Activated T-helper 9 cell treated with anti-CD3 and anti-CD28 coated beads, Interleukin-2, amount 50 U/mL, for 16 hours (primary cell): ENCODE measurements at places on chromosomes 16 and 17.
A peak's percentile ranks its signal among the peaks of the same experiment; 100 is the strongest.

GRCh38 chr17:1108765-1109605 is 70.8 kb downstream of the ABR start:
- DNase-seq = peak; percentile 49

DNA sequence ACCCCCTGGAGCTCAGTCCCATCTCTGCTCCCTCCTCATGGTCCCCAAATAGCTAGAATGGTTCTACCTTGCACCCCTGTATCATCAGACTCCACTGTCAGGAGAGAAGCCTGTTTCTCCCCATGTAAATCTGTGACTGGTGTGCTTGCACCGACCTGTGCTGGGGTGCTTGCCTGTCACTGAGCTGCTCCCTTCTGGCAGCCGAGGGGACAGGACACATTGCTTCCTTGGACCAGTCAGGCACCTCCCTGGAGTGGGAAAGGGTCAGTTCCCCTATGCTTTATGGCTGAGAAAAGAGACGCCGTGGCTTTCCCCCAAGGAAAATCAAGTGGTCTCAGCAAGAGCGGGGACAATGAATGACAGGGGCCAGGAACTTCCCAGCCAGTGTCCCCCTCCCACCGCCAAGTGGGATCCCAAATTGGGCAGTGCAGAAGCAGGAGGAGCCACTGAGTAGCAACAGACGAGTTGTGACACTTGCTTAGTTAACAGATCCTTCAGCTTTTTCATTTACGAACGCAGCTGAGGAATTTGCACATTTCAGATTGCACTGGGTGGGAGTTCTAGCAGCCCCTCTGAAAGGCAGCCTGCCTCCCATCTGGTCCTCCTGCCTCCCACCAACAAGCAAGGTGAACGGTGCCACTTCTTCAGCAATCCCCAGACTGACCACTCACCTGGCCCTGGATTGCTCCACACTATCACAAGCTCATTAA is 156.4 kb downstream of the KATNIP start:
- DNase-seq = no peak

- DNase-seq = no peak
Measured at GRCh38 chr17:68054296-68054900, 18.9 kb downstream of the KPNA2 start.

DNA sequence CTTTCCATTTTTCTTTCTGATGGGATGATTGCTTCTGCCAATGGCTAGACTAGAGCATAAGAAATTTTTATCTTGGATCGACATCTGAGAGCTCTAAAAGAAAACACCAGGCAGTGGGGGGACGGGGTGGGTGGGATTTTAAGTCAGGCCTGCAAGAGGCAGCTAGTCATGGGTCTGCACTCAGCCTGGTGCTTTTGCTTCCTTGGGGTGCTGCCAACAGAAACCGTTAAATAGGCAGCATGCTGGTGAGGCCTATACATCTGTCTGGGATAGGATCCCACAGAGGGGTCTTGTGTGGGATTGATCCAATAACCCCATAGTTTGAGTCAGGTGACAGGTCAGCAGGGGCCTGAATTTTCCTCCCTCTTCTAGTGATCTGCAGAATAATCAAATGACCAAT is 26.9 kb downstream of the ZNRF1 start:
- no peak for DNase-seq

- DNase-seq = no peak
Measured at GRCh38 chr17:12365805-12366204, 299.9 kb upstream of the MYOCD start.

GRCh38 chr16:7482032-7482431 is 149.4 kb downstream of the RBFOX1 start:
- DNase-seq = no peak

DNA sequence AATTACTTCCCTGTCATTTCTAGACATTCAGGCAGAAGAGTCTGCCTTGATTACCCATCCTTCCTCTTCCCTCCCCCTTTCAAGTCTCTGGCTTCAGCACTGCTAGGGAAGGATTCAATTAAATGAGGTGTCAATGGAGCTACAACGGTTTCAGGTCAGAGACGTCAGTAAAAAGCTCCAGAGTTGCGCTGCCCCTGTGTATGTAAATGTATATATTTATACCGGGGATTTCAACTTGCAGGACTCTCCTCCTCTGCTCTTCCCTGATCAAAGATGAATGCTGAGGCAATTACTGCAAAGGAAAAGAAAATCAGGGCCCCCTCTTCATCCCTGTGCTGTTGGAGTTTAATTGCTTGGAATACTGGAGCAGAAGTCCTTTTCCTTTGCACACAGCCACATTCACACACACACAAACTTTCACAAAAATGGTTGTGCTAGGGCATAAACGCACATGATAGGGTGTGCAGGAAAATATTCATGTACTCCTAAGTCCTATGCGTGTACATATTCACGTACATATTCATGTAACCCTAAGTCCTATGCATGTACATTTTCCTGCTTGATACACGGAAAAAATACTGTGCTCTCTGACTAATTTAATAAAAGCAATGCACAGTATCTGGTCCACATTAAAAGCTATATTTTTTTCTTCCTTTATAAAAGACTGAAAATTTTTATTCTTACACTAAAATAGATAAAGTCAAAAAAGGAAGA is 129.7 kb upstream of the PMFBP1 start:
- DNase-seq = no peak

DNA sequence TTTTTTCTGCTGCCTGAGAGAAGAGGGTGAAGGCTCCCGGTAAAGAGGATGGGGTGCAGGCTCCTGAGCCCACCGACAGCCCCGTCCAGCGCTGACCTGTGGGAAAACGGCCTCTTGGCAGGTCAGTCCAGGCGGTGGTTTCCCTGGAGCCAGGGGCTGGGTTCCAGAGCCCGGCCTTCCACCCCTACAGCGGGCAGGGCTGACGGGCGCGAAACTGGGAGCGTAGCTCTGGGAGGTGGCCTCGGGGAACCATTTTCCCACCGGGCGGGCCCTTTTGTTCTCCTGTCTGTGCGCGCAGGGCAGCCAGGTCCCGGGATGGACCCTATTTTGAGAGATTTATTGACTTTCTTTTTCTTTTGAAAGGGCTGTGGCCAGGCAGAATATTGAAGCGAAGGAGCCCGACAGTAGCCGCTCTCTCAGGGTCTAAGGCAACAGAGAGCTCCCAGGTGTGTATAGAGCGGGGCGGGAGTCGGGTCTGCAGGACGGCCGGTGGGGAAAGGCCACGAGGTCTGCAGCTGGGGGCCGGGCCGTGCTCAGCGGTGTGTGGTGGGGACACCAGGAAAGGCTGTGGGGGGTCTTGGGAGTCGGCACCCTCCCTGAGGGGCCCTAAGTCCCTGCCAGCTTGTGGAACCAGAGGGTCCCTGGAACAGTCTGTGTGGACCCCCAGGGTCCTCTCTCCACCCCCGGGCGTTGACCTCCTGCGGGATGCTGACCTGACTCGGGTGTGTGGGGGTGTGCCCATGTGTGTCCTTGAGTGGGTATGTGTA is 32.3 kb downstream of the METRNL start:
- no peak for DNase-seq

- no peak for DNase-seq
Measured at GRCh38 chr17:64069143-64069542, 48.7 kb upstream of the ICAM2 start.

DNA sequence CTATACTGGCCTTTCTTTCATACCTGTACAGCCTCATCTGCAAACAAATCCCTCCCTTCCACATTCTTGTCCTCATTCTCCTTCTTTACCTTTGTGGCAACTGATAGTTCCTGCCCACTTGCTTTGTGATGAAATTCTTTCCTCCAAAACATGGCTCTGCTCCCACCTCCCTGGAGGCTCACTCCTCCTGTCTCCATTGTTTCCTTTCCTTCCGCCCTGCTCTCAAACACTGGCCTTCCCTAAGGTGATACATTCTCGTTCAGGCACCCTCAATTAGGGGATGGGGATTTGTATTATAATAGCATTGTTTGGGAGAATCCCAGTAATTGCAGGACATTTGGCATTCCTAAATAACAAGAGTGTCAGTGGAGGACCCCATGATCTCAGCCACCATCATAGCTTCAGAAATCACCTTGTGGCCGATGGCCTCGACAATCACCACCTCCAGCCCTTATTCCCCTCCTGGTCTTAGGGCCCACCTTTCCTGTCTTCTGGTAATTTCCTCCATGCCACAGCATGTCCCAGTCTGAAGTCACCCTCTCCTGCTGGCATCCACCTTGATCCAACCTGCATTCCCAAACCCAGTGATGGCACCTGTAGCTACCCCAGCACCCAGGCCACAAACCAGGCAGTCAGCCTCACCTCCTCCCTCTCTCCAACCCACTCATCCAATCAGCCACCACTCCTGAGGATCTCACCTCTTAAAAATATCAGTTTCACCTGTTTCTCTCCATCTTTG is 7.9 kb downstream of the UNC119 start:
- no peak for DNase-seq

DNA sequence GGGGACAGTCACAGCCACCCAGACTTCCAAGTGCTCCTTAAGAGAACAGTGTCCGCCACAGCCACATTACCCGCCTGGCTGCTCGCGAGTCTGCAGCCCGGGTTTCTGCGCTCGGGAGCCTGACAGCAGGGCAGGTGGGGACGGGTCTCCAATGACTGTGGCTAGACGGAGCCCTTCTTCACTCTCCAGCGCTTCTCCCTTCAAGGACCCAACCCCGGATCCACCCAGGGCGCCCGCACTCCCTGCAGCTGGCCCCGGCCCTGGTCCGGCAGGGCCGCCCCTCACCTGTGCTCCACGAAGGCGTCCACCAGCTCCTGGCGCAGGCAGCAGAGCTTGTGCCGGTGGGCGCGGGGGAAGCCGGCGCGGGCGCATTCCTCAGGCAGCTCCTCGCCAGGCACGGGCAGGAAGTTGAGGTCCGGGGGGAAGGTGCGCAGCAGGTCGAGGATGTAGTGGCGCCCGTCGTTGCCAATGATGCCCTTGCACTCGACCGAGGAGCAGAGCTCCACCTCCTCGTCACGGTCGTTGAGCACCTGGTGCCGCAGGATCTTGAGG is 13.9 kb downstream of the CLUH start:
- DNase-seq = no peak

- DNase-seq = no peak
Measured at GRCh38 chr16:87581857-87582215, 20.5 kb upstream of the JPH3 start.

DNA sequence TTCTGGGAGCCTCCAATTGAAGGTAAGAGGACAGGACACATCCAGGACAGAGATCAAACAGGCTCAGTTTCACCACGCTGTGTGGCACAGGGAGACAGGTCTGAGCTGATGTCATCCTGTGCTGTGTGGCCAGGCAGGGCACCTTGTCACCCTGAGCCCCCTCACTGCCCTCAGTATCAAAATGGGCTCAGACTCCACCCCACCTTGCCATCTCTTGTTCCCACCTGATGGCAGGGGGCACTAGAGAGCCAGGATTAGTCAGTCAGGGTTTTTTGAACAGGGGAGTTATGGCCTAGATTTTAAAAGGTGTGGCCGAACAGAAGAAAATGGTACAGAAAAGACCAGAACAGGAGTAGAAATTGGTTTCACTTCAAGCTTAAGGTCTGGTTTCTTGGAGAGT is 2.6 kb downstream of the KAT2A start:
- peak; percentile 26 for DNase-seq

DNA sequence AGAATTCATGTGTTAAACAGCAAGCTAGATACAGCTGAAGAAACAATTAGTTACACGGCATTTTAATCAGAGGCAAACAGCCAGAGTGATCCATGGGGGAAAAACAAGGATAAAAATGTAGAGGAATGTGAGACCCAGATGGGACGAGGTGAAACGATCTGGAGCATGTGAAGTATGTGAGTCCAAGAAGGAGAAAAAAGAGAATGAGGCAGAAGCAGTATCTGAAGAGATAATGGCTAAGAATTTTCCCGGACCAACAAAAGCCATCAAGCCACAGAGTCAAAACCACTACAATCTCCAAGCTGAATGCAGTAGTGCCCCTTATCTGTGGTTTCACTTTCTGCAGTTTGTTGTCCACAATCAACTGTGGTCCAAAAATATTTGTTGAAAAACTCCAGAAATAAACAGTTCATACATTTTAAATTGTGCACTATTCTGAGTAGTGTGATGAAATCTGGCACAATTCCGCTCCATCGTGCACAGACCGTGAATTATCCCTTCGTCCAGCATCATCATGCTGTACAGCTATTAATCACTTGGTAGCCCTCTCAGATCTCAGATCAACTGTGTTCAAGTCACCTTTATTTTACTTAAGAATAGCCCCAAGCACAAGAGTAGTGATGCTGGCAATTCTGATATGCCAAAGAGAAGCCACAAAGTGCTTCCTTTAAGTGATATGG is 18.8 kb downstream of the MYH10 start:
- DNase-seq = no peak

GRCh38 chr16:31347445-31347844 is 7.5 kb upstream of the ITGAX start:
- no peak for DNase-seq

- DNase-seq = no peak
Measured at GRCh38 chr16:58384437-58385055, 7.7 kb upstream of the GINS3 start.
